ENCODE measurements at places on chromosomes 1 and 21.

- DNase-seq, result no peak
Measured at GRCh38 chr1:115922801-115923200, 53.5 kb upstream of the SLC22A15 start.

- peak; percentile 98 for DNase-seq
Measured at GRCh38 chr1:112704934-112705627, 1.8 kb downstream of the RHOC start.

GRCh38 chr21:32807717-32808380, 36.3 kb upstream of the PAXBP1 start:
- DNase-seq, result peak; percentile 69

DNA sequence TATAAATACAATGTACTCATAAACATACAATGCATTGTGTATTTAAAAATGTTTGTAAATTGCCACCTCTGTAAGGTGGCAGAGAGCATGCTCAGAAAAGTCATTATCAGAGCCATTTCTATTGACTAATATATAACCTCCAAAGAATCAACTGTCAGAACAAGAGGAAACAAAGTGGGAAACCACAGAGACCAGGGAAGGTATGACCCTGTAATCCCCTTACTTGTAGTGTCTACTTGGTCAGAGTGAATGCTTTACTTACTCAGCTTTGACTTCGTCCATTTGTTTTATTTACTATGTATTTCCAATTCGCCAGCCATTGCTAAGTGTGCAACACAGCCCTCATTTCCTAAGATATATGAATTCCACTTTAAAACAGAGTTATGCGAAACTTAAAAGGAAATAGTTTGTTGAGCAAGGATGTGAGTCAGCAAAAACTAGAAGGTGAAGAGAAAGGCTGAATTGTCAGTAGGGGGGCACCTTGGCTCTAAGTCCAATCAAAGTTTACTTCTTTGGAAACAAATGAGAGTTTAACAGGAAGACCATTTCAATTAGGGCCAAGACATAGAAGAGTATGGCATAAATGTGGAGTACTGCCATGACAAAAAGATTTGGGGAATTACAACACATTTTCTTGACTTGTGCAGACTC, 671.7 kb upstream of the PTBP2 start:
- peak; percentile 6 for DNase-seq

GRCh38 chr1:79259390-79260336, 253.1 kb upstream of the ADGRL4 start:
- DNase-seq, result peak; percentile 75

- DNase-seq, result no peak
Measured at GRCh38 chr1:86273066-86273465, 116.5 kb upstream of the COL24A1 start.

- no peak for DNase-seq
Measured at GRCh38 chr1:186654741-186655140, 25.5 kb downstream of the PTGS2 start.
